ENCODE measurements at places on chromosomes 6 and 20.

DNA sequence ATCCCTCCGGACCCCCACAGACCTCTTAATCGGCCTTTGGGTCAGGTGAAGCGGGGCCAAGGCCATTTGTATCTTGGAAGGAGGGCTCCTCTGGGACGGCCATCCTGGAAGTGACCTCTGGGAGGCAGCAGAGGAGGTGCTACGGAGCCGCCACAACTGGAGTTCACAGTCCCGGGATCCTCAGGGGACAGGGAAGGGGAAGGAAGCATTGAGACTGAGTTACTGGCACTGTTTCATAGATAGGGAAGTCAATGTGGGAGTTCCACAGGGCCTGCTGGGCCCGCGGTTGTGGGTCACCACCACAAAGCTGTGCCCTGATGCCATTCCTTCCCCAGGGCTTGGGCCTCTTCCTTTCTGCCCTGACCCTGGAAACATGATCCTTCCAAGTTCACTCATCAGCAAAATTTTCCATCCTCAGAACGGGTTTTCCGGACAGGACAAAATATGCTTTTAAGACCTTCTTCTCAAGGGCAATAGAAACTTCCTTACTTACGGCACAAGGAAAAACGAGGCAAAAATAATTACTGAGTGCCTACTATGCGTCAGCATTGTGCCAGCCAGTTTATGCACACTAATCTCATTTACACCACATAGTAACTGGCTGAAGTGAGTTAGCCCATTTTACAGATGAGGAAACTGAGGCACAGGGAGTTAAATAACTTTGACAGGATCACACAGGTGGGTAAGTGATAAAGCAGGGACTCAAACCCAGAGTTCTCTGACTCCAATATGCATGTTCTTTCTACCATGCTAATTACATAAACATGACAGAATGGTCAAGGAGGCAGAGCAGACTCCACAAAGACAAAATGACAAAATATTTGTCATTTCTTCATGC lies 143.8 kb downstream of the UNC5CL start:
- no peak for DNase-seq

DNA sequence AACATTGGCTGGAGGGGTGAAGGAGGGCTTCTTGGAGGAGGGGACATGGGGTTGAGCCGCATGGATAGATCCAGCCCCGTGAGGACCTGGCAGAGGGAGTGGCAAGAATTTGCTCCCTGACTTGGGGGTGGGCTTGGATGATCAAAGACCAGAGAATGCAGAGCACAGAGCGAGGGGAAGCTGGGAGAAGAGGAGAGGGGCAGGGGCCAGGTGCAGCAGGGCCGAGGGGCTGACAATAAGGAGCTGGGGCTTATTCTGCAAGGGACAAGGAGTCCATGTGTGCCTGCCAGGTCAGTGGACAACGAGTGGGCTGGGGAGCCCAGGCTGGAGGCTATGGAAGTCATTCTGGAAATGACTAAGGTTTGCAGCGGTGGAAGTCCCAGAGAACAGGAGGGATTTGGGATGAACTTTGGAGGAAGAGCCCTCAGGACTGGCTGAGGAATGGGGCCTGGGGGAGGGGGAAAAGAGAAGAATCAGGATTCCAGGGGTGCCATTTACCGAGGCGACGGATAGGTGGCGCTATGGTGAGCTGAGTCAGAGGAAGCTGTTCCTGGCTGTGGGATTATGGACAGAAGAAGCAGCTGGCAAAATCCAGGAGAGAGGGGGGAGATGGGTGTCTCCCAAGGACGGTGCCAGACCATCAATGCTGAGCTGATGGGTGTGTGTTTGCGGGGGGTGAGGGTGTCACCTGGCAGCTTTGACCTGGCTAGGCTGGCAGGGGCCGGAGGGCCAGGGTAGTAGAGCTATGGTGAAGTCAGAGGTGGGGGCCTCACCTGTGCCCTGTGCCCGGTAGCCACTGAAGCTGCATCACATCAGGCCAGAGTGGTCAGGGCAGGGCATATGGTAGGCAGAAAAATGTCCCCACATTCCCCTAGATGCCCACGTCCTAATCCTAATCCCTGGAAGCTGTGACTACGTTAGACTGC lies 7.8 kb downstream of the KCNG1 start:
- no peak for DNase-seq

GRCh38 chr20:60589623-60590022 lies 631.4 kb downstream of the CDH26 start:
- DNase-seq, result no peak

DNA sequence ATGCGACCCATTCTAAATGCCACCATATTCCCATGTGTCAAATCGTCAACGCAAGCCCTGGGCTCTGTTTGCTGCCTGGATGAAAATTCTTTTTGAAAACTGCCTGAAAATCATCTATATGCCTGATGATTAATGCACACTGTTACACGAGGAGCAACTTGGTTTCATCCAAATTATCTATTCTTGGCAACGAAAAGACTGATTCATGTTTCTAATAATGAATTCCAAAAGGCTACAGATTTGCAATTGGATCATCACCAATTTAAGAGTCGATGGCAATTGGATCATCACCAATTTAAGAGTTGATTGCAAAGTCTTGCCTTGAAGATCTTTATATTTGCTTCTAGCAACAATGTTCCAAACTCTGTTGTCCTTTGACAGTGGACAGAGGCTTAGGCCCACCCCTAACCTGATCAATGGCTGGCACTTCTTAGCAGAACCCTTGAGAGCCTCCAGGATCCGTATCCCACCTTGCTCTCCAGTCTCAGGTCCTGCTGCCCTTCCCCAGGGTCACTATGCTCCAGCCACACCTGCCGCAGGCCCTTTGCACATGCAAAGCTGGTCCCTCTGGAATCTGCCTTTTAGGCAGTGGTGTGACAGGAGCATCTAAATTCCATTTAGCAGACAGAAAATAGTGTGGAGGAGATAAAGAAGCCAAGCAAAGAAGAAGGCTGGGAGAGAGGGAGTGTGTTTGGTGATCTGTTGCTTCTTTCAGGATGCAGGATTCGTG lies 460.9 kb upstream of the SULF2 start:
- no peak for DNase-seq

- DNase-seq, result no peak
Observed at GRCh38 chr6:150560004-150560883, 39.4 kb upstream of the PLEKHG1 start.

Measured in GM18507 (cell line).